ENCODE measurements at places on chromosomes 3 and 15. TPM values are rescaled to one million over a fixed set of nuclear protein-coding genes. Genes with fewer than 3 reads are reported as not detected.

ROPN1B gene
- not detected for total RNA-seq

LOXL1 gene
- 0.98 TPM for total RNA-seq

C3orf85 gene
- not detected for total RNA-seq

CDHR4 gene
- total RNA-seq: not detected

PRR23C gene
- total RNA-seq: not detected

LINGO1 gene
- 0.09 TPM for total RNA-seq

RPN1 gene
- 515 TPM for total RNA-seq

TM2D3 gene
- total RNA-seq: 104 TPM

PIGZ gene
- total RNA-seq: 2.7 TPM

MAP1A gene
- total RNA-seq: 0.17 TPM

CSPG5 gene
- total RNA-seq: 0.26 TPM

CKMT1B gene
- not detected for total RNA-seq

VGLL3 gene
- 0.17 TPM for total RNA-seq

ECE2 gene
- not detected for total RNA-seq

GNB5 gene
- total RNA-seq: 58.2 TPM

GABRG3 gene
- not detected for total RNA-seq

TGM4 gene
- total RNA-seq: not detected
